ENCODE measurements at places on chromosomes 5 and 9.

GRCh38 chr5:58582019-58582802 lies 664 bp upstream of the RAB3C start:
- DNase-seq, result peak; percentile 16

DNA sequence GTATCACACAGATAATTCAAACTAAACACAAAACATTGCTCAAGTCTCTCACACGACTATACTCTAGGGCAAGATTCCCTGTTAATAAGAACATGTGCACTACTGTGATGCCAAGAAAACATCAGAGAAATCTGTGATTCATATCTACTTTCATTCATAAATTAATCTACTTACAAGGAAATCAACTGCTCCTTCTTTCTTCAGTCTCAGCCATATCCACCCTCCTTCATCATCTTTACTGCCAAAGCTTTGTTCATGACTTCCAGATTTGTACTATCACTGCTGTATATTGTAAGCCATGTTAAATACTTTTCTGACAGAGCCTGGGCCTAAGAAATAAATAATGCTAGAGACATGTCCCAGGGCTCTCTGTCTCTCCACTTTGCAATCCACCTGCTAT lies 35.1 kb downstream of the CTNNAL1 start:
- no peak for DNase-seq

GRCh38 chr9:92429836-92430235 lies 5.6 kb upstream of the OMD start:
- no peak for DNase-seq

DNA sequence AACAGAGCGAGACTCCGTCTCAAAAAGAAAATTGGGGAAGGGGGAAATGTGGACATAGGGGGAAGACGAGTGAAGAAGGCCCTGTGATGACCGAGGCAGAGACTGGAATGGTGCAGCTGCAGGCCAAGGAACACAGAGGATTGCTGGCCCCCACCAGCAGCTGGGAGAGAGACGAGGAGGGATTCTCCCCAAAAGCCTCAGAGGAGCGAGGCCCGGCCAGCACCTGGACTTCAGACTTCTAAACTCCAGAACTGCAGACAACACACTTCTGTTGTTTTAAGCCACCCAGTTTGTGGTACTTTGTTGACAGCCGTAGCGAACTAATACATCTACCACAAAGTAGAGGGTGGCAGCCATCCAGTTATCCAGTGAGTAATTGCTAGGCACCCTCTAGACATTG lies 124.6 kb downstream of the ATPSCKMT start:
- DNase-seq, result no peak

- DNase-seq, result no peak
These were observed 15.4 kb downstream of the FBXL17 start for GRCh38 chr5:108366500-108366899.

DNA sequence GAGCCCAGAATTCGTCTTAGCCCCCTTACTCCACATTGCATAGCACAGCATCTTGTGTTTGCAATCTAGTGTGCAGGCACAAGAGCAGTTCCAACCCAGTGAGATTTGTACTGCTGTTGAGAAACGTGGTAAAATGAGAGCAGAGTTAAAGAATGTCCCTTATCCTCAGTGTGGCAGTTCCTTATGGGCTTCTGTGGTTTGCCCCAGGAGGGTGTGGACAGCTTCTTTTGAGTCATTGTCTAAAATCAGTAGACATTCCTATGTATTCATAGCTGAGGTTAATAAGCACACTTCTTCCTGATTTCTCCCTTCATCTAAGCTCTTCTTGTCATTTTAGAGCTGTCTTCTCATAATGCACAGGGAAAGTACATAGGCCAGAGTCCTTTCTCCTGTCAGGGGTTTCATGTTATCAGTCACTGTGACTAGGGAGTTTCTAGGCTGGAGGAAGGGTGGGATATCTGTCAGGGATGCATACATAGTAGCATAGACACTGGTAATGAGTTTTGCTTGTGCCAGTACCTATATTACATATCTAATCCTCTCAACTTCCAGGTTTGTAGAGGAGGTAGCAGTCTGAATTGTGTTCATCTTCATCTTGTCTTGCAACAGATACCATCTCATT lies 2.0 kb upstream of the CAVIN4 start:
- DNase-seq, result no peak

GRCh38 chr5:95777441-95777840 lies 45.1 kb downstream of the GLRX start:
- no peak for DNase-seq

GRCh38 chr9:37239224-37239859 lies 119.0 kb downstream of the ZCCHC7 start:
- no peak for DNase-seq

DNA sequence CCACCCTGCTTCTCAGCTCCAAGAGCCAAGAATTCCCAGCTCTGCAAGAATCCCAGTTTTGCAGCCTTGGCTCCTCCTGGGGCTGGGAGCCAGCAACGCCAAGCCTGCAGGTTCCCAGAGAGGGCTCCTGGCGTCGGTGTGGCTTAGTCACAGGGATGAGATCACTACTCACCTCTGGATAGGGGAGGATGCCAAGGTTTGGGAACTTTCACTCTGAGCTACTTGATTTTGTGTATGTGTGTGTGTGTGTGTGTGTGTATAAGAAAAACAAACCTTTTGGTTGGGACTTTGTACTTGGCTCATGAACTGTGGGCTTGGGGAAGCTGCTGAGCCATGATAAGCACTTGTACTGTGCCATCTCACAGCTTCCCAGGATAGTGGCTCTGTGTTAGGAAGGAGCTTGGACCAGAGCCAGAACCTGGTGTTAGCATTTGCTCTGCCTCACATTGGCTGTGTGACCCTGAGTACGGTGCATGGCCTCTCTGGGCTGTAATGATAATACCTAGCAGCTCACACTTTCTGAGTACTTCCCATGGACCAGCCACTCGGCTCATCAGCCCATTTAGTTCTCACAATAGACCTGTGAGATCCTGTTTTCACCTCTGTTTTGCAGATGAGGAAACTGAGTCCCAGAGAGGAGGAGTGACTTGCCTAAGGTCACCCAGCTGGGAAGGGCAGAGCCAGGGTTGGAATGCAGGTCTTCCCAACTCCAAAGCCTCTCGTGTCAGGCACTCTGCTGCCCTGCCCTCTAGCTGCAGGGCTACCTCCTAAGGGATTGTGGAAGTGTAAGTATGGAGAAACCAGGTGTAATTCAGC lies 41.4 kb upstream of the DAB2IP start:
- DNase-seq, result no peak

DNA sequence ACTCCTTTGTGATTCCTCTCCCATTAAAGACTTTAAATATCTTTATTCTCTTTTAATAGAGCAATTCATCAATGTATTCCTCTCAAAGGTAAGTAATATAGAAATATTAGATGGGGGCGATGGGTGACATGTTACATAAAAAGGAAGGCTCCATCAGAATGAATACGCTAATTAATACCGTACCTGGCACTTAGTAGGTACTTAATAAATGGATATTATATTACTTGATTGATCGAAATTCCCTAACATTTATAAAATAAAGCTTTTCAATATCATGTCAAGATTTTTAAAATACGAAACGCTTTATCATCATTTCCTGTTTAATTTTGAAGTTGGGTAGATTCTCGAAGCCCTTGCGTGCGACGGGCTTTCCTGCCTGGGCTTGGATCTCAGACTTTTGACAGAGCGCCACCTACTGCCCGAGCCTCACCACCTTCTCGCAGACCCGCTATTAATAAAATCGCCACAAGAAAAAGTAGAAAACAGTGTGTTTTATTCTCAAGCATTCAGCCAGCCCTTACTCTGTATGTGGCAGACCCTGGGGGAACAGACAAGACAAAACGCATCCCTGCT lies 99.4 kb downstream of the C5orf15 start:
- peak; percentile 36 for DNase-seq

DNA sequence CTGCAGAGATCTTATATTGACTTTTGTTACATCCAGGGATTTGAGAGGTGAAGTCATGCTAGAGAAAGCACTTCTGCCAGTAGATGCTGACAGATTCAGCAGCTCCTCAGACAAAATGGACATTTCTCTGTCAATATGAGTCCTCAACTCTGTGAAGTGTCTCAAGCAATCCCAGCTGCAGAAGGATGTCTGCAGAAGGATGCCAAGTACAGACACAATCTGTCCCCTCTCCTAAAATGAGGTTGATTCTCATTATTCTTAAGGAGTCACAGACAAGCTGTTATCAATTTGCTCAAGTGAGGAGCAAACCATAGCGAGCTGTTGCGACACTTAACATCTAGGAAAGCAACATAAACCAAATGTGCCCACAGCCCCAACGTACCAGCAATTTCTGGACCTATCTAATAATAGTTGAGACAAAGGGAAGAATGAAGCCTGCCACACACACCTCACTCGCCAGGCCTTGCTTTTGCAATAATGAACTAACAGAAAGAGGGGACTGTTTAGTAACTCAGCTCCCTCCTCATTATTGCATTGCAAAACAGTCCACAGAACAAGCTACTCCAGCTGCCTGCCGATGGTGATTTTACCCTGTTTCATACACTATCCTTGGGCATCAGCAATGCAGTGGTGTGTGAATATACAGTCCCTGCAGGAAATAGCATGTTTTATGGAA lies 364.2 kb upstream of the PDE4D start:
- peak; percentile 97 for DNase-seq

DNA sequence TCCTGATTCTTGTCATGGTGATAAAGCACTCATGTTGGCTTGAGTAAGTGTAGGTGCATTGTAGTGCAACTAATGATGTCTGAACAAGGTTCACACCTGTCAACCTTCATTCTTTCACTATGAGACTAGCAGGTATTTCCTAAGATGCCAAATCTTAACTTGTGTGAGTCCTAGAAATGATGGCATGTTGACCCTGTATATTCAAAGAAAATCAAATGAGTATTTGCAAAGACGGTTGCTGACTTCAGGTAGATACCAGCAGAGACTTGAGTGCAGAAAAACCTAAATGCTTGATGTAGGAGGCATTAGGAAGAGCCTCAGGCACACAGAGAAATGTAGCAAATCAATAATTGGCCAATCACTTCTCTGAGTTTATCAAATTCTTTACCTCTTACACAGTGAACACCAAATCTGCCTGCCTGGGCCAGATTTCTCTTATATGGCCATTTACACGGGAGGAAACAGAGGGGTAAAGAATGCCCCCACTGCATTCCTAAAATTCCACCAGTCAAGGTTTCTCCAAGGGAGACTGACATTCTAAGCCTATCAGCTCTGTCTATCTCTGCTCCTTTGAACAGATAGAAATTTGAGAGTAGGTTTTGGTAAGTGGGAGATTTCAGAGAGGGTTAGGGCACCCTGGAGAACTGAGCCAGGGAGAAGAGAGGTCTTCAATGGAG lies 488.6 kb upstream of the WWC1 start:
- DNase-seq, result no peak

DNA sequence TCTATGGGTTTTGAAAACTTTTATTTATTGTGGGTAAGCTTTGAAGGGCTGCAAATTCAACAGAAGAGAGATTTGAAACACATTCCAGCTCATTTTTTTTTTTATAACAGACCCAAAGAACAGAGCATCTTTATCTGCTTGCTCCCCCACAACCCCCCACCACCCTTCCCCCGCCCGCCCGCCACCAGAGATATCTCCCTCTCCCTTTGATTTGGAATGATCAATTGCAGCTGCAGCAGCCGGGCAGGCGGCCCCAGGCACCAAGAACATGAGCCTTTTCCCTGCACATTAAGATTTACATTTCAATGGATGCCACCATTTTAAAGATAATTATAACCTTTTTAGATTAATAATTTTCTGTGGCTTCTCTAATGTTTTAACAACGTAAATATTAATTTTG lies 510.9 kb downstream of the ZNF608 start:
- DNase-seq, result no peak

GRCh38 chr9:89277043-89277442 lies 34.0 kb upstream of the CKS2 start:
- DNase-seq, result no peak

DNA sequence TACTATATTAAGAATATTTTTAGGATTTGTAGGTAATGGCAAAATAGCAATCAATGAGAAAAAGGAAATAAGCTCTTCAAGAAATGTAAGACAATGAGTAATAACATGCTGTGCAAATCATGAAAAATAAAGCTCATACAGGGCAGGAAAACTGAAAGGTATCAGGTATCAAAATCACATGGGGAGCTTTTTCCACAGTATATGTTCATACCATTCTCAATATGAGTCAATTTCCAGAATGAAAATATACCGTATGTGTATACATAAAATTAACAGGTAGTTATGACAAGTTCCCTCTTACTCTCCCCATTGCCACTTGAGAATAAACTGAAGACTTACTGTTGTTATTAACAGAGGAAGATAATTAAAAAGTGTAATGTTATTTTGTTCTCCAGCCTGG lies 35.9 kb downstream of the EFCAB9 start:
- DNase-seq, result no peak

- DNase-seq, result no peak
These were observed 25.9 kb downstream of the SH3TC2 start for GRCh38 chr5:149036970-149037369.

- DNase-seq, result no peak
These were observed 23.9 kb downstream of the RORB start for GRCh38 chr9:74521009-74521408.

DNA sequence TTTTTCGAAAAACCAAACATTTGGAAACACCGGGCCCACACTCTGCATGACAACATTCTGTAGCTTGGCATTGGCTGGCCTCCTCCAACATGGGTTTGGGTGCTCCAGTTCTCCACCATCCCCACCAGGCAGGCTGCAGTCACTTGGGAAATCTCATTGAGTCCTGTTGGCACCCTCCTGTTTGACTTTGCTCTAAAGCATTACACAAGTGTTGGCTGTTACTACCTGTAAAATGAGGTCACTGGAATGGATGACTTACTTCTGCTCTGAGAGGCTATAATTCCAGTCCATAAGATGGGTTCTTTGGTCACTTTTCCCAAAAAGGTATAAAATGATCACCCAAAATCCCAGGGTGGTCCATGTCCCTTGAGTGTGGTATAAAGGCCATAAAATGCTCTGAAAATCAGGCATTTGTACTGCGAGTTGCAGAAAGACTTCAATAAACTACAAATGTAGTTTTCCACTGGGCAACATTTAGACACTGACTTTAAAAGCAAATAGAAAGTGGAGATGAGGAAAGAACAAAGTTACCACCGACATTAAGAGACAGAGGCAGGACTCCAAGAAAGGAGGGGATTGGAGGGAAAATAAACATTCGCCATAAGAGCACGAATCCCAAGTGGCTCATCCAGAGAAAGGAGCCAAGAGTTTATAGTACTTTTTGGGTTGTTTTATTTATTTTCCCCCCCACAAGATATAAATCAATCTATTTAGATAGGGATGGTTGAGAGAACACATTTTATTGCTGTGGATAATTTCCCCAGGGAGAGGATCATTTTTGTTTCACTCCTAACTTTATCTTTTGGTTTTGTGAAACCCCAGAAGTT lies 295.1 kb downstream of the TLE1 start:
- no peak for DNase-seq

DNA sequence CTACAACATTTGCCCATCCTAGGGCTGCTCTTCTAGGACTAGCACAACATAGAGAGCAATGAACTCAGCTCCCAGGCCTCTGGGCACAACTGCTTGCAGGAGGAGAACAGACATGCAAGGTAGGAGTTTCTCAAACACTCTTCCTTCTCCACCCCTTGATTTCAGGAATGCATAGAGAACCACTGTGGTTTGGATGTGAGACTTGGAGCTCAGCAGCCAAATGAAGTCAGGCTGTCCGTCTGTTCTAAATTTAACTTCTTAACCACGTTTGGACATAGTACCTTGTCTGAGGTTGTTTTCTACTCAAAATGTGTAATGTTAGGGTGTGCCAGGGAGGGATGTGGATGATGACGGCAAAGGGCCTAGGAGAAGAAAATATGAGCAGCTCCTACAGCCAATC lies 515.1 kb upstream of the TNC start:
- DNase-seq, result no peak
